ENCODE measurements at places on chromosomes 7 and 10. TPM values are rescaled to one million over a fixed set of nuclear protein-coding genes. Genes with fewer than 3 reads are reported as not detected.

GRCh38 chr7:107579554-107579884 lies 527 bp upstream of the BCAP29 start:
- no peak for DNase-seq

- peak; percentile 62 for DNase-seq
Measured at GRCh38 chr10:46517541-46517940, 38.9 kb downstream of the GPRIN2 start.

DNA sequence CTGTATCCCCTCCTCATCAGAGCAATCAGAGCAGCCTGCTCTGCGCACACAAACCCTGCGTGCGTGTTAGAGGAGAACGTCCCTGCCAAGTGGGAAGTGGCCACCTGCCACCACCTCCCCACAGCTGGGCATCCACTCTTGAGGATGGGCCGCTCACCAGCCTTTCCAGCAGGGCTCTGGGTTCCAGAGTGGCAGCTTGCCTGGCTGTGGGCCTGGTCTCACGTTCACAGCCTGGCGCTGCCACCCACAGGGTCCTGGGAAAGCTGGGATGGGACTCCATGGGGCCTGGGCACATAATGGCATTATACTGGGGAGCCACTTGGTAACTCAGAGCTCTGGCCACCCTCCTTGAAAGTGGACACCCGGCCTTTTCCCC lies 151.1 kb upstream of the PPP2R2D start:
- DNase-seq = peak; percentile 46

LRRC17 gene
- 30.5 TPM for total RNA-seq

DNA sequence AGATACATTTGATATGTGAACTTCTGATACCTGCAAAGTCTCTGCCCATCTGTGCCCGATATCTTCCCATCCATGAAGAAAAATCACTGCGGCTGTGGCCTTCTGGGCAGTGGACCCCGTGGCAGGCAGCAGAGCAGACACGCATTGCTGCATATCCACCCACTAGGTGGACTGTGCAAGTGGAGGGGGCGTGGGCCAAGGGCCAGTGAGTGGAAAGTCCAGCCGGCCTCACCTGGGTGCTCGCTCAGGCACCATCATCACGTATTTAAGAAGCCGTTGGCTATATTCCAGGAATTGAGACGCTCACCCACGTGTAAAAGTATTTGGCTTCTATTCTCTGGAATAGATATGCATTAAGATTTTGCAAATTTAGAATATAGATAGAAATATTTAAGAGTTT lies 30.8 kb upstream of the SLC13A1 start:
- no peak for DNase-seq

CTTNBP2 gene
- total RNA-seq = 29.6 TPM

GRCh38 chr10:104322416-104322782 lies 15.9 kb downstream of the ITPRIP start:
- peak; percentile 47 for DNase-seq

OR2A1 gene
- total RNA-seq = 0.39 TPM

GRCh38 chr10:132789659-132790148 lies 3.8 kb upstream of the NKX6-2 start:
- DNase-seq = no peak

DNA sequence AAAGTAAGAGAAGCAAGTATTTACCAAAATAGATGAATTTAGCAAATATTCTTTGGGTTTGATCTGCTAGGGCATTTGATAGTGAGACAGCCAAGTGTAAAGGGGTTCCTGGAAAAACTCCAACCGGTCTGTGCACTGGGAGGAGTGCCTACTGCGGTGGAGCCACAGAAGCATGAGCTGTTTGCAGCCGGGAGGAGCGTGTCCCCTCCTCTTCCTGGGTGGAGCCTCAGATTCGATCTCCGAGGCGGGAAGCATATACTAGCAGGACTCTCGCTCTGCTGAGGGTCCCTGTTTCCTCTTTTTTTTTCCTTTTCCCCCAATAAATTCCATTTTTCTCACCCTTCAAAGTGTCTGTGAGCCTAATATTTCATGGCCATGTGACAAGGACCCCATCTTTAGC lies 45.1 kb upstream of the MET start:
- no peak for DNase-seq

DNA sequence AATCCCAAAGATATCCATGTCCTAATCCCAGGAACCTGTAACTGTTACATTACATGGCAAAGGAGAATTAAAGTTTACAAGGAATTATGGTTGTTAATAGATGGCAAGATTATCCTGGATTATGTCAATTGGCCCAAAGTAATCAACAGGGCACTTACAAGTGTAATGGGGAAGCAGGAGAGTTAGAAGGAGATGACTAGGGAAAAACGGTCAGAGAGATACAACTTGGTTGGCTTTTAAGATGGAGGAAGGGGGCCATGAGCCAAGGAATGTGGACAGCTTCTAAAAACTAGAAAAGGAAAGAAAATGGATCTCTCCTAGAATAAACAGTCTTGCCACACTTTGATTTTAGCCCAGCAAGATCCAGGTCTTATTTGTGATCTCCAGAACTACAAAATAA lies 3.3 kb downstream of the JMJD1C start:
- no peak for DNase-seq

RPEL1 gene
- not detected for total RNA-seq

ASZ1 gene
- total RNA-seq = not detected

GRCh38 chr10:95237376-95238170 lies 43.5 kb downstream of the ACSM6 start:
- no peak for DNase-seq

GRCh38 chr7:46003896-46004875 lies 83.1 kb upstream of the IGFBP3 start:
- no peak for DNase-seq

DNA sequence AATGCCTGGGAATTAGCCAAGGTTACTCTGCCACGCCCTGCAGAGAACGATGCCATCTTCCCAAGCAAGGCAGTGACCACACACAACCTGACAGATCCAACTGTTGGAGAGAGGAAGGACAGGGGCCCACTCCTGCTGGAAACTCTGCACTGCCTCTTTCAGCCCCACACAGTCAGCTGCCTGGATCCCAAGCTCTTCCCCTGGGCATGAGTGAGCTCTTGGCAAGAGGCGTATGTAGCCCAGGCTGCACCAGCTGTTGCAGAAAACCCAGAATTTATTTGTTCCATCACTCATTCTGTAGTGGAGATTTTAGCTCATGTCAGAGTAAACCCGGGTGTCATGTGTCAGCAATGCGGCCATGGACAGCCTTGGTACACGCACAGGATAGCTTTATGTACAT lies 135.1 kb upstream of the TRIM24 start:
- DNase-seq = no peak

GRCh38 chr10:4331150-4331549 lies 494.9 kb upstream of the AKR1E2 start:
- no peak for DNase-seq

DNA sequence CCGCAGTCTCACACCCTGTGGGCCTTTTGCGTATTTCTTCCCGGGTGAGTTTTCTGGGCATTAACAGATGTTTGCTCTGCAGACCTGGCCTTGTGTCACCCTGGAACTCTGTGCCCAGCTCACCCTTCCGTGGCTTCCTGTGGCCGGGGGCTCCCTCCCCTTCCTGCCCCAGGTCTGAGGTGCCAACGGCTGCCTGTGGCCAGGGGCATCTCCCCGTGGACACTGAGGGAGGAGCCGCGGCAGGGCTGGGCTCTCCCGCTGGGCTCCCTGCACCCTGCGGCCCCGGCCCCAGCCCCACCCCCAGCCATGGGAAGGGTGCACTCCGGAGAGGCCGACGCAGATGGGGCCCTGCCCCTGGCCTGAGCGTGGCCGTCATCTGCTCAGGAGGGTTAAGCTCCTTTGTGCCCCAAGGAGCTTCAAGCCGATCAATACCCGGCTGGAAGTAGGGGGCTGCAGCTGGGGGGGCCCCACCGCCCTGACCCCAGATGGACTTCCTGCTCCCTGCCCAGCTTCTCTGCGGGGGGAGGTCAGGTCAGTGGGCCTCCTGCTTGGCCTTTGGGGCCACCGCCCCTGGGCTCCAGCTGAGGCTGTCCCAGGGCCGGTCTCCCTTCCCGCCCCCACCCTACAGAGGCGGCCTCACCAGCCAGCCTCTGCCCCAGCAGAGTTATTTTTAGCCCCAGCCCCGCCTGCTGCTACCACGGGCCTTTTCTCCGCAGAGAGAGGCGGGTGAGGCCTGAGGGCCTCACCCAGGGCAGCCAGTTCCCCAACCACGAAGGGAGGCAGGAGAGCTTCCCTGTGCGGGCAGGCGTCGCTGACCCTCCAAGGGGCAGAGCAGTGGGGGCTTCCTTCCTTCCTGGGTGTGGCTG lies 24.2 kb downstream of the PWWP2B start:
- peak; percentile 91 for DNase-seq

DNA sequence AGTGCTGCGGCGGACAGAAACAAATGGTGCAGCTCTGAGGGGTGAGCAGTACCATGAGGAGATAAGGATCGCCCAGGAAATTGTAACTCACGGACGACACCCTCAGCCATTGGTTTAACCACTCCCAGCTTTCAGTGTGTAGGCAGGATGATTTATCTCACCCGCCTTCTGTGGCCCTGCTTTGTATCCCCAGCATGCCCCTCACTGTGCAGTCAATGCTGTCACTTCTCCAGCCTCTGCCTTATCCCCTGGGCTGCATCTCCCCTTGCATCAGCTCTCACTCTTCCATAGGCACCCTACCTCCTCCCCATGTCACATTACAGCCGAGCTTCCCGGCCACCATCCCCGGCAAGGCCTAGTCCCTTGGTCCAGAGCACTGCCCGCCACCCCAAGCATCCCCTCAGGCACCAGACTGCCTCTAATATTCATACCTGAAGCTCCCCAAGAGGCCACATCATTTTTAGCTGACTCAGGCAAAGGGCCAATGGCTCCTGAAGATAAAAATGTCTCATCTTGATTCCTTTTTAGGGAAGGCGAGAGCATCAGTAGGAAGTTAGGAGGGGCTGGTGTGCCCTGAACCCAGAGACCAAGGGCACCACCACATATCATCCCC lies 77.1 kb downstream of the CARD11 start:
- no peak for DNase-seq

CPN1 gene
- total RNA-seq = not detected

DNA sequence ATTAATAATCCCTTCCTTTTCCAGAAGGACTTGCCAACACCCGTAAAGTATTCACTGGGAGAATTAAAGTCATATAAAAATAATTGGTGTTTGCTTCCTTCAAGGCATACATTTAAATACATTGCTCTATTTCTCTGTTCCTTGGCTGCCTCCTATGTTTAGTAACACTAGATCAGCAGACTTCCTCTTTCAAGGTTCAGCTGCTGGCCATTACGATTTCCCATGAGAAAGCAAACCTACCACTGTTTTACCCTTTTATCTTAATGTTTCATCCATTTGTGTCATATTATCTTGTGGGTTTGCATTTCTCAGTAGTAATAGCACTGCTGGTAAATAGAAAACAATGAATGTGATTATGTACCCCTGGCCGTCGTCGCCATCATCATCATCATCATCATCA lies 313.8 kb upstream of the BMPER start:
- DNase-seq = no peak

ANKRD61 gene
- not detected for total RNA-seq

CALHM1 gene
- total RNA-seq = not detected

GRCh38 chr10:125396676-125397075 lies 236.3 kb upstream of the CTBP2 start:
- DNase-seq = no peak

GRCh38 chr7:67470256-67470751 lies 473.7 kb downstream of the TYW1 start:
- DNase-seq = no peak

DNA sequence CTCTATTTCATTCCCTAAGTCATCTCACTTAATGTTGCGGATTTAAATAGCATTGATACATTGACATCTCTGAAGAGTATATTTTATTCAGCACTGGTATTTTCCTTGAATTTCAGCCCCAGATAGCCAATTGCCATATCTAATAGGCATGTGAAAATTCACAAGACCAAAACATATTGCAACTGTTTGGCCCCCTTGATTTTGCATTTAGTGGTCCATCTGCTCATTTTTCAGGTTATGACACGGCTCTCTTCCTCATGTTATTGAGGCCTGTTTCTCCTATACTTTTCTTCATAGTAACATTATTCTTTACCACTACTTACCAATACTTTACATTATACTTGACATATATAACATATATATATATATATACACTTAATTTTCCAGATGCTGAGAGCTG lies 43.7 kb downstream of the MKLN1 start:
- DNase-seq = no peak

- DNase-seq = no peak
Measured at GRCh38 chr7:120567204-120567603, 290.7 kb downstream of the TSPAN12 start.

GRCh38 chr10:119135513-119135881 lies 30.0 kb downstream of the SFXN4 start:
- no peak for DNase-seq

GRCh38 chr7:47337531-47337930 lies 244.4 kb downstream of the TNS3 start:
- peak; percentile 51 for DNase-seq

DNA sequence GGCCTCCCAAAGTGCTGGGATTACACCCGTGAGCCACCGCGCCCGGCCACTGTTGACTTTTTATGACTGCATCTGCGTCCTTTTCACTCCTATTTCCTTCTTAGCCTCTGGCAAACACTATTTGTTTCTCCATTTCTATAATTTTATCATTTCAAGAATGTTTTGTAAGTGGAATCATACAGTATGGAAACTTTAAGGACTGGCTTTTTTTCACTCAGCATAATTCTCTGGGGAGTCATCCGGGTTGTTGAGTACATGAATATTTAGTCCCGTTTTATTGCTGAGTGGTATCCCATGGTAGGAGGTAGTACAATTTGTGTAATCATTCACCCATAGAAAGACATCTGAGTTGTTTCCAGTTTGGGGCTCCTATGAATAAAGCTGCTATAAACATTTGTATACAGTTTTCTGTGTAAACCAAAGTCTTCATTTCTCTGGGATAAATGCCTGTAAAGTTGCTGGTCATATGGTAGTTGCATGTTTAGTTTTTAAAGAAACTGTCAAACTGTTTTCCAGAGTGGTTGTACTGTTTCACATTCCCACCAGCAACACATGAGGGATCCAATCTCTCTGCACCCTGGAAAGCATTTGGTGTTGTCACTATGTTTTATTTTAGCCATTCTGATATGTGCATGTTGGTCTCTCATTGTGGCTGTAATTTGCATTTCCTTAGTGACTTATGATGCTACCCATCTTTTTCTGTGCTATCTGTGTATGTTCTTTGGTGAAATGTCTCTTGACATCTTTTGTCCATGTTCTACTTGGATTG lies 139.6 kb upstream of the EEPD1 start:
- DNase-seq = no peak

ZNF736 gene
- total RNA-seq = 21.4 TPM

POLR2J2 gene
- 10.0 TPM for total RNA-seq

DNA sequence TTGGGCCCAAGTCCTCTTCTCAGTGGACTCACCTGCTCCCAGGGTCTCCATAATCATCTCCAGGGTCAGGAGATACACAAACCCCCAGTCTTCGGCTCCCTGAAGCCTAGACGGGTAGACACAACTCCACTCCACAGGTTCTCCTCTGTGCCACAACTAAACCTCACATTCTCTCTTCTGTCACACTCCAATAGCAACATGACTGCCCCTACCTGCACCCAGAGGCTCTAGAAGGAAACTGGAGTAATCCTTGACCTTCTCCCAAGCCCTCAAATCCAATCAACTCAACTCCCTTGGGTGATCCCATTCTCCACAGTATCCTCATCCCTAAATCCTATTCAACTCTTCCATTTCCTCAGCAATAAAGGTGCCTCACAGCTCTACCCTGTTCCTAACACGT lies 16.2 kb downstream of the HNRNPF start:
- no peak for DNase-seq

GPNMB gene
- total RNA-seq = 209 TPM

- no peak for DNase-seq
Measured at GRCh38 chr10:111338805-111339204, 262.0 kb downstream of the ADRA2A start.

THNSL1 gene
- total RNA-seq = 2.0 TPM

- DNase-seq = no peak
Measured at GRCh38 chr10:112801004-112801403, 149.0 kb upstream of the TCF7L2 start.

Measured in aorta (tissue), 5 donors.